ENCODE measurements at places on chromosomes 5 and 9.
A peak's percentile ranks its signal among the peaks of the same experiment; 100 is the strongest.

DNA sequence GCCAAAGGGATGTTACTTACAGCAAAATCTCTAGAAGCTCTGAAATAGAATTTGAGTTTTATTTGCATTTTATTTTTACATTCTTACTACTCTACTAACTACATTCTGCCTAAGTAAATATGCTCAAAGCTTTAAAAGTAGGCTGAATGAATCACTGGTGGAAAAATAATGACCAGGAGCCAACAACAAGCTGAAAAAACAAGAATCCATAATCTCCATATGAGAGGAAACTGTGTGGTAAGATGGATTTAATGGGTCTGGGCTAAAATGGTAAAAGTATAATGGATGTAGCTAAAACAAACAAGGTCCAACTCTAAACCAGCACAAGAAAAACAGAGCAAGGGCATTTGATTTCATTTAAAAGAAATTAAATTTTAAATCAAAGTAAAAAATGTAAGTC lies 525.8 kb upstream of the FTMT start:
- no peak for DNase-seq

DNA sequence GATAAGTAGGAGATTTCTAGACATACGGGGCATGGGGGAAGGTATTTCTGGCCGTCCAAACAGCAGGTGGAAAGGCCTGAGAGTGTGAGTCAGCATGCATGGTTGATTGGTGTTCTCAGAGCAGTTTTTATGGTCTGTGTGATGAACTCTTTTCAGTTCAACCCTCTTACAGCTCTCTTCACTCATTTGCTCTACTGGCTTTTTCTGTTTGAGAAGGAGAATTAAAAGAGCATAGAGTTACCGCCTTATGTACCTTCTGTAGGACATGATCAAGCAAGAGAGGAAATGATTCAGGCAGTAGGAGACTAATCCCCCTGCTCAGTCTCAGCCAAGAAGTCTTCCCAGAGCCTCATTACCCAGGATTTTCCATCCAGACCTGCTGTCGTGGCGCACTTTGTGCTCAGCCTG lies 92.4 kb downstream of the PRDM6 start:
- no peak for DNase-seq

DNA sequence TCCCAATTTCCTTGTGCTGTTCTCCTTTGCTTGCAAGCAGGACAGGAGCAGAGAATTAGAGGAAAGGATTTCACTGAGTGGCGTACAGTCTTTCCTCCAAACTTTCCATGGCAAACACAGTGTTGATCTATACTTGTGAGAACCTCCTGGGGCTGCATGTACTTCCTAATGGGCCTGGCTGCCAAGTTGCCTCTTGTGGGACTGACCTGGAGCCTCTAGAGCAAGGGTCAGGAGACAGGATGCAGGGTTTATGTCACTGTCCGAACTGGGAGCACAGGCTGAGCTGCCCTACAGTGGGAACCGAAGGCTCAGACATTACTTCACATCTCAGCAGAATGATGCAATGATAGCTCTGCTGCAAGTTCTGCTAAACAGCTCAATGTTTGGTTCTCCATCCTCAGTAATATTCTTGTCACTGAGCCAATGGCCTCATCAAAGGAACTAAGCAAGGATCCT lies 102.3 kb downstream of the ENC1 start:
- no peak for DNase-seq

DNA sequence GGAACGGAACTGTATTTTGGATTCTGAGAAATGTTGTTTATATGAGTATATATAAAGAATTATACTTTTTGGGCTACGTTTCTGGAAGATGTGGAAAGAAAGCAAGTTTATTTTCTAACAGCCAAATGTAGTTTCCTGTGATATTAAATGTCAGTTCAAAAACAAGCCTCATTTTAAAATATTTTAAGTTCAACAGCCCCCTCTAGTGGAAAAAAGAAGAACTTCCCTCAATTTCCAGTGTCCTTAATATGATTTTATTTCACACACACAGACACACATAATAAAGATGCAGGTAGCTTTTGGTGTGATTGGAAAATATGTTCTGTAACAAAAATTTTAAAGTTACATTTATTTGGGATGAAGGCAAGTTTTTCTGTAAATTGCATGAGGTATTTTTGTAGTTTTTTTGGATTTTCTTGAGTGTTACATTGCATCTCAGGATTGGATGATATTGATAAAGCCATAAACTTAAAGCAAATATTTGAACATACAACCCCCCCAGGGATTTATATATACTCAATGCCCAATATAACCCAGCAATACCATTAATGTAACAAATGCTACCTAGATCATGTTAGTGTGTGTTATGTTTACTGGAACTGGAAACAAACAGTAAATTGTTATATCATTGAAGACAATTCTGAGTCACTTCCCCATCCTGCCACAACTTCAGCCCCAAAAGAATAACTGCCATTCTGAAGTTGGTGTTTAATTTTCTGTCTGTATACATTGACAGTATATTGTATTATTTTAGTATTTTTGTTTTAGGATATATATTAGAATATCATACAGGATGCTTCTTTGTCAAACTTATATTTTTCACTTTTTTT lies 54.0 kb downstream of the CCDC171 start:
- peak; percentile 22 for DNase-seq

GRCh38 chr5:73155271-73156222 lies 17.4 kb upstream of the TMEM174 start:
- DNase-seq, result no peak

- no peak for DNase-seq
Observed at GRCh38 chr9:110187126-110187525, 20.8 kb downstream of the C9orf152 start.

GRCh38 chr5:63263411-63263810 lies 684.8 kb downstream of the LRRC70 start:
- DNase-seq, result no peak

GRCh38 chr5:103422756-103423155 lies 139.8 kb downstream of the NUDT12 start:
- no peak for DNase-seq

DNA sequence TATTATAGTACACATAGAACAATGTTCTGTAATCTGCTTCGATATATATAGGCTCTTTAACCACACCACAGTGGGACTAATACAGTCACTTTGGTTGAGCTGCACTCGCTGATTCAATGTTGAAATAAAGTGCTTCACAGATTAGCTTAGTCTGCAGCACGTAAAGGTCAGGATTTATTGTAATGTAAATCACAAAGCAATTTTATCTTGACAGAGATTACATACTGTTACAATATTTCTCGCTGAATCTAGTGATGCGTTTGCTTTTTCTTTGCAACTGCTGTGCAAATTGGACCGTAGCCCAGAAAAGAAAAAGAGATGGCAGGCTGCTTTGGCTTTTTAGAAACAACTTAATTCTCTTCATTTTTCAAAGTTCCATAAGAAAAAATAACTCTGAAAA lies 52.9 kb downstream of the CETN3 start:
- DNase-seq, result no peak

DNA sequence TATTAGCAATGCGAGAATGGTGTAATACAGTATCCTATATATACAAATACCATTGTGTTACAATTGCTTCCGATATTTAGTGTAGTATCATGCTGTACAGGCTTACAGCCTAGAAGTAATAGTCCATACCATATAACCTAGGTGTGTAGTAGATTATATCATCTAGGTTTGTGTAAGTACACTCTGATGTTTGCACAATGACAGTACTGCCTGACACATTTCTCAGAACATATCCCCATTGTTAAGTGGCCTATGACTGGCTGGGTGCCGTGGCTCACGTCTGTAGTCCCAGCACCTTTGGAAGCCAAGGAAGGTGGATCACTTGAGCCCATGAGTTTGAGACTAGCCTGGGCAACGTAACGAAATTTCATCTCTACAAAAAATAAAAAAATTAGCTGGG lies 124.6 kb downstream of the PAM start:
- no peak for DNase-seq

- no peak for DNase-seq
Observed at GRCh38 chr9:136441681-136442245, 2.1 kb upstream of the INPP5E start.

DNA sequence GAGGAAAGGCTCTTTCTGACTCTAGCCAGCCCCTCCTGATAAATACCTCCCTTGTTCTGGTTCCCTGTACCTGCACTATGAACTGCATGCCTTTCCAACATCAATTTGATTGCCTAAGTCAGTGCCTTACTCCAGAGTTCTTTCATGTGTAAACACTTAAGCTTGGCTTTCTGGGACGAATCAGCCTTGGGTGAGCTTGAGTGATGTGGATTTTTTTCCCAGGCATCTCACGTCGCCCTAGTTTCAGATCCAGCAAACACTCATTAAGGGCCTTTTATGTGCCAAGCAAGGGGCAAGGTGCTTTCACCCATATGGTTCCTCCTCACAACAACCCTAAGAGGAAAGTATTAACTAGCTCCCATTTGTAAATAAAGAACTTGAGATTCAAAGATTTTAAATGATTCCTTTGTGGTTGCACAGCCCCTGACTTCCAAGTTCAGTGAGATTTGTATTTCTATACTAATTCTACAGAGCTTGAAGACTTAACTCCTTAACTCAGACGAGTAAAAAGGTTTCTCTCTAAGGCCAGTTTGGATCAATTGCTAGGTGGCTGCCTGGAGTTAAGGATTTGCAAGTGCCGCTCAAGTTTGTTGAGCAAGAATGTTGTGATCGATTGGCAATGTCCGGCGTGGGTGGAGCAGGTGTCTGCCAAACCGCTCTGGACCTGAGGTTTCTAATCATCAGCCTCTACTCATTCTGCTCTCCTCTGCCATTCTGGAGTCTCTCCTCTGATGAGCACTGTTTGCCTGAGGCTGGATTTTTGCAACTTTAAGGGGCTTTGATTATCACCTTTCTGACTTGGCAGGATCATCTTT lies 20.2 kb upstream of the TJP2 start:
- no peak for DNase-seq

DNA sequence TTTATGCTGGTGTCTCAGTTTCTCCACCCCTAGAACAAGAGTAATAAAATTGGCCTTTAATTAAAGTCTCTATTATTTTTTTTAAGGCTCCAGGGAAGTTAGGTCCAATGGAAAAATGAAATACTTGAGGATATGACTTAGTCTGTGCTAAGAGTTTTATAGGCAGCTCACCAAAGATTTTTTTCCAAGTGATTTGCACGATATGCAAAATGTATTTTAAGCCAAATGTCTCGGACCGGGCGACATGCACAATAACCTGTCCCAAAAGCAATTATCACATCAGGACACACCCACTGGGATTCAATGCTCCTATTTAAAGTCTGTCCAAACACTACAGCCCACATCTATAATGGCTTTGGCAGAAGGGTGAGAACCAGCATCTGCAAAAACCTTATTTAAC lies 136.1 kb upstream of the ANKH start:
- no peak for DNase-seq

GRCh38 chr9:4844056-4844838 lies 51.5 kb downstream of the RCL1 start:
- DNase-seq, result no peak

DNA sequence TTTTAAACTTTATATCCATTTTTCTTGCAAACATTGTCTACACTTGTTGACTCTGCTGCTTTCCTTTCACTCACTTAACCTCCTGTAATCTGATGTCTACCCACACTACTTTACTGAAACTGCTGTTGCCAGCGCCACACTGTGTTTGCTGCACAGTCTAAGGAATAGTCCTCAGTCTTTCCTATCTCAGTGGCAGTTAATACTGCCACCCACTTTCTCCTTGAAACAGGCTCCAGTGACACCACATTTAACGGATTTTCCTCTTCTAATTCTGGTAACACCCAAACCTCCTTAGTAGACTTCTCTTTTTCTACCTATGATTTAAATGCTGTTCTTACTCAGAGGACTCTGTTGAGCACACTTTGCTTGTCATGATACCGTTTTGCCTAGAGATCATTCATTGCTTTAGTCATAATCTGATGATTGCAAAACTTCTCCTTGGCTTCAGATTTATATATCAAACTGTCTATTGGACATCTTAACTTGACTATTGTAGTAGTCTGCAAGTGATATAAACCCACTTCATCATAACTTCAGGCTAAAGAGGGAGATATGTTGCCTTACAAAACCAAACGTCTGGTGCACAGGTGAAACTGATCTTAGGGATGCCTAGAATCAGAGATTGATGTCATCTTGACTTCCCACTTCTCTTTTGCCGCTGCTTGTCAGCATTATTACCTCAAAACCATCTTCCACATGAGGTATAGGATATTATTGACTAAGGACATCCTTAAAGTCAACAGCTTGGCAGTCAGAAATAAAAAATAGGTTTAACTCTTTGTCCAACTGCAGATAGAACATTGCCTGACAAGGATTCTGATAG lies 94.1 kb downstream of the CDC42SE2 start:
- no peak for DNase-seq

DNA sequence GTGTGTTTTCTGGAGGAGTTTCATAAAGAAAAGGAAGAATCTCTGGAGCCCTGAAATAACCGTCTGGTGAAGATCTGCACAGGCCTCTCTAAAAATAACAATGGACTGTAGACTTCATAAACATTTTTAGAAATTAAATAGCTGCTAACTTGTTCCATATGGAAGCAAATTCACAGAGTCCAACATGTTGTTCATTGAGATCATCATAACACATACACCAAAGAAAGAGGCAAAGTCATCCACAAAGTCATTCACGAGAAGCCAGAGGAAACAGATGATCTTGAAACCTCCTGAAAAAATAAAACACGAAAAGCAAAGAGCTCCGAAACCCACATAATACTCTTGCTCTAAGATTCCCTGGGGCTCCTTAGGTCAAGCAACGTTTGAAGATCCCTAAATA lies 347.8 kb downstream of the EFNA5 start:
- DNase-seq, result no peak

DNA sequence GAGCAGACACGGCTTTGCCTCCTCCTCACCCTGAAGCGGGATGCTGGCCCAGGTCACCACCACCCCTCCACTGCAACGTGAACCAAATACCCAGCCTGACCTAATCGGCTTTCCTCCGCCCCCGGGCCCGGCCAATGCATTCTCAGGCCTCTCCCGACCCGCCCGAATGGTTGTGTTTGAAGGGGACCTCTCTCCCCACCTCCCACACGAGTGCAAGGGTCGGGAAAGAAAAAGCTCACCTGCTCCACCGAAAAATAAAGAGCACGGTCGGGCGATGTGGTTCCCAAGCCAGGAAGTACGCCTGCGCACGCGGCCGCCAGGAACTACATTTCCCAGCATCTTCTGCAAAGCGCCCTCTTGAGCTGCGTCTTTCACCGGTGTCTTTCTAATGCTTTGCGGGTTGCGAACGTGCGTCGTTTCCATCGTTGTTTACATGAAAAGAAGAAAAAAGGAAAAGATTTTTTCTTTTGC lies at the start of gene ZNF883:
TSS of gene ZNF883 (minus strand) at position 282 of the 471 bp plus-strand sequence.
- DNase-seq, result no peak

GRCh38 chr9:123465304-123465703 lies 109.3 kb downstream of the CRB2 start:
- DNase-seq, result no peak

GRCh38 chr9:103242025-103242424 lies 246.9 kb downstream of the CYLC2 start:
- peak; percentile 41 for DNase-seq

DNA sequence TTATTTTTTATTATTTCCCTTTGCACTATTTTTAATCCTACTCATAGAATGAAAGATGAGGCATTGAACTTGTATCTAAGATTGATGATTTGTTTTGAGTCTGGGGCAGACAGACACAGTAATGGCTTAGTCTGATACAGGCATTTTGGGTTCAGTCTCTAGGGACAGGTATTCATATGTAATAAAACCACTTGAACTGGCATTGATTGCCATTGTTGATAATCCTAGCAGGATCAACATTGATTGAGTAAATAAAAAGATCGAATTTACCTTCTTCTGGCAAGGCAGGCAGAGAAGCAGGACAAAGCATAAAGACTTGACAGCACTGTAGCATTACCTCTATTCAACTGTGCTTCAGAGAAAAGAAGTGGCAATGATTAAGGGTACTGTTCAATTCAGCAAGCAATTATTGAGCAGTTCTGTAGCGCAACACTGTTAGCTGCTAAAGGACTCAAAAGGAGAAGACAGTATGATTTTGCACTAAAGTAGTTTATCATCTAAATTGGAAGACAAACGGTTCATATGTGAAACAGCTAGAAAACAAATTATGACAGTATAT lies 144.4 kb downstream of the COMMD10 start:
- DNase-seq, result no peak
